ENCODE measurements at places on chromosomes 7 and 10. TPM values are rescaled to one million over a fixed set of nuclear protein-coding genes. Genes with fewer than 3 reads are reported as not detected.

Gene NRAP
- total RNA-seq, result not detected

Gene TAS2R41
- not detected for total RNA-seq

Gene PTER
- 26.0 TPM for total RNA-seq

Gene BAMBI
- total RNA-seq, result 76.9 TPM

Gene MYL7
- total RNA-seq, result not detected

Measured in SJSA1 (cell line).